ENCODE measurements at places on chromosomes 1 and 21.

GRCh38 chr1:206783506-206783905, 11.2 kb upstream of the IL10 start:
- no peak for DNase-seq

GRCh38 chr21:42092771-42093170, 21.7 kb downstream of the UMODL1 start:
- DNase-seq, result no peak

DNA sequence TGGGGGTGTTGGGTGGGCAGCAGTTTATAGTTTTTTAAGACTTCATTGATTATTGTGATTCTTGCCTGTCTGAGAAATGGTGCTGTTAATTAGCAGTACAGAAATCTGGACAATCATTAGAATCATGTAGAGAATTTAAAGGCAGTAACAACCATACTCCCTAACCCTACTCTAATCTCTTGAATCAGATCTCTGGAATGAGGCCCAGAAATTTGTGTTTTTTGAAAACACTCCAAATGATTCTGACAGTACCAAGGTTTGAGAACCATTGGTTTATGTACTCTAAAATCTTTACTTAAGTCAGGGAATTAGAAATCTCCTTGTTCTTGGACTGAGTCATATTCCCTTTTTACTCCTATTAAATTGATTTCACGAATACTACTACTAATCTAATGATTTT, 24.0 kb downstream of the FNBP1L start:
- DNase-seq, result no peak

DNA sequence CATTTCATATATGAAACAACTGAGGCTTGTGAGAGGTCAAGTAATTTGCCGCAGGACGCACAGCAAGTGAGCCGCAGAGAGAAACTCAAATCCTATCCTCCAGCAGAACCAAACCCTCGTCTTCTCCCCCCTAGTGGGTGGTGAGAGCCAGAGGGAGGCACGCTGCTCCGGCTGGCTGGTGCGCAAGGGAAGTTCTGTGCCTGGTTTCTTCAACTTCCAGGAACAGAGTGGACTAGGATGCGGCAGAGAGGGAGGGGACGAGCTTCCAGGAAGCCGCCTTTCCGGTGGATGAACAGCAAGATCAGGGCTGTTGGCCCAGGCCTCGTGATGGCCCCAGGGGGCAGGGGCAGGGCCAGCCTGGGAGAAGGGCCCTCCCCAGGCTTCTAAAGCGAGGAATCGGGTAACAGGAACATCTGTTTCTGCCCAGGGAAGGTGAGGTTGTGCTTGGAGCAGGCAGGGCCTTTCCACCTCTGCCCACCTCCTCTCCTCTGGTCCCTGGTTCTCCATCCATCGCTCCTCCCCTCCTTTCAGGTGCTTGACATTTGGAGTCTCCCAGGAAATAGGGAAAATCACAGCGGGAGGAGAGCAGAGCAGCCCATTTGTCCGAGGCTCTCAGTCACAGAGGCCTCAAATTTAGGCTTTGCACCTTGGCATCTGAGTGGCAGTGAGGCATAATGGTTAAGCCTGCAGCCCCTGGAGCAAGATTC, 16.8 kb upstream of the PDIK1L start:
- no peak for DNase-seq

DNA sequence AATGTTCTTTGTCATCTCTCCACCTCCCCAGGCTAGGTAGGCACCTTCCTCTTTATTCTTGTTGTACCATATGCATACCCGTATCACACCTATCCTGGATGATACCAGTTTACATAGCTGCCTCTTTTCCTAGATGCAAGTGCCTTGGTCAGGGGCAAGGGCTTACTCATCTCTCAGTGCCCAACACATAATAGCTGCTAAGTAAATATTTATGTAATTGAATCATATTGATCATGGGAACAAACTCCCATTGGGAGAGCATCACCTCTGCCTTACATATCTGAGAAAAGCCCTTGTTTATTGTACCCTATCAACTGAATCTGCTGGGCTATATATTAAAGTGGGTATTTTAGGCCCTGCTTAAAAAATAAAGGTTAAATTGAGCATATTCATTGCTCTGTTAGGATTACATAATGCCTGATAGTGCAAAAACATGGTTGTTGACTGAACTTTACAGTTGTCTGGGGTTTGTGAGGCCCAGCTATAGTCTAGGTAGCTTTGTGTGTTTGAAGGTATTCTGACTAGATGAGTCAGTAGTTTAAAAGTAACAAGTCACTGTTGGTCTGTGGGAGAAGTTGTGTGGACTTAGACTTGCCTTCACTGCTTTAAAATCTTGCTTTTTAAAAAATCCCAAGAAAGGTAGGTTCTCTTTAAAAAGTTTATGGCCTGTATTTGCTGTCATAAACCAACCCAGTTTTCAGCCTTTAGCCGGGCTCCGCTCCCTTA, 82.6 kb downstream of the OLFML2B start:
- DNase-seq, result peak; percentile 6

GRCh38 chr1:7526196-7526866, 244.8 kb upstream of the VAMP3 start:
- DNase-seq, result no peak

GRCh38 chr1:42034426-42034825, 115.7 kb upstream of the HIVEP3 start:
- DNase-seq, result no peak

- no peak for DNase-seq
Measured at GRCh38 chr1:181141431-181141910, 53.0 kb downstream of the IER5 start.

DNA sequence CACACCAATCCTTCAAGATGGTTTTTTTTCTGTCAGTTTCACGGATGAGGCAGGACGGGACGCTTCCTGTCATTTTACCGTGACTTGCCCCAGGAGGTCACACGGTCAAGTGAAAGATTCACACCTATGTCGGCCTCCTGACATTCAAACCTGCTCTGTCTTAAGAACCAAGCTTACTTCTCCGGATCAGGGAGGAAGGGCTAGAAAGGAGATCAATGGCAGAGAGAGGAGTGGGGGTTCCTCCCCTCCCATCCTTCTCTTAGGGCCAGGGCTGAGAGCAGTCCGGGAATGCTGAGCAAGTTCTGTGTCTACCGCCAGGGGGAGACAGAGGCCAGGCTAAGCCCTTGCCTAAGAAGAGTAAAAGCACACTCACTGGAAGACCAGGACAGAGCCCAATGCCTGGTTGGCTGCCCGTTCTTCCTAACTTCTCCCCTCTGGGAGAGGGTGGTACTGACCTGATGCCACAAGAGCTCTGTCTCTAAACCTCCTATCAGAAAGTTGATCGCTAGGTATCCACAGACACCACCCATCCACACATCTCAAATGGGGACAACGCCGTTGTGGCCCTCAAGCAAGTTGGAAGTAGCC, 1.1 kb upstream of the PPM1J start:
- DNase-seq, result peak; percentile 56

DNA sequence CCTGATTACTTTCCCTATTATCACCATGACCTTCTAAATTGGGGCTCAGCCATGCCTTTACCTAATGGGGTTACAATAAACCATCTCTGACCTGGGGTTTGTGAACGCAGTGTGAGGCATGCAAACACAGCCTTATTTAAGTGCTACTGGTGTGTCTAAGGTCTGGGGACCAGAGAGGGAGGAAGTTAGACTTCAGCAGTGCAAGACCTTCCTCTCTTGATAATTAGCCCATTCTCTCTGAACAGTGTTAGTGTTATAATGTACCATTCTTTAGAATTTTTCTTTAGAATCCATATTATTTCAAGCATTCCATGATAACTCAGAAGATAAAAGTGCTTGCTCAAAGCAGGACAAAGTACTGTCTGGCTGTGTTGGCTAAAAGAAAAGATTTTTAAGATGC, 10.5 kb upstream of the LRRC8D start:
- no peak for DNase-seq

DNA sequence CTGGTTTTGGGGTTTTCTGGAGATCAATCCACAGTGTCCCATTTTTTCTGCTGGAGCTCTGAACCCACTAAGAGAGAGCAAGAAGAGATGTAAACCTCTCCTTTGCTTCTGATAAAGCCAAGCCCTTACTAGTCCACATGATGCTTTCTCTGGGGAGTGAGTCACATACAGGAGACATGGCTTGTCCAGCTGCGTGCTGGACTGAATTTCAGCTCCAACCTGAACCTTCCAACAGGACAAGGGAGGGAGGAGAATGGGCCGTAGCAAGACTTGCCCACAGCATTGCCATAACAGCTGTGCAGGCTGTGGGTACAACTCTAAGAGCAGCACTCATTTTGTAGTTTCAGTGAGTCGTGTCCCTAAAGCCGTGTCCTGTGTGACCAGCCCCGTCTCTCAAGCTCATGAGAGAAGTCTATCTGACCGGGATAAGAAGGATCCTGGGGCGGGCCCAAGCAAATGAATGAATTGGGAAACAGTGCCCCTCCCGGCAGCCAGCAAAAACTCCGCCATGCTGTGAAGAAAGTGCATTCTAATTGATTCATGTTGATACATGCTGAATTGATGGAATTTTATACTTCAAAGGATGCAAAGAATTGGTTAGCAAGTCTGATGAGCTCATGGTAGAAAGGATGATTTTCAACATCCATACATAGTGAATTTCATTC, 195.2 kb downstream of the GABPA start:
- DNase-seq, result no peak

GRCh38 chr1:53066891-53067738, 5.1 kb downstream of the PODN start:
- DNase-seq, result no peak

DNA sequence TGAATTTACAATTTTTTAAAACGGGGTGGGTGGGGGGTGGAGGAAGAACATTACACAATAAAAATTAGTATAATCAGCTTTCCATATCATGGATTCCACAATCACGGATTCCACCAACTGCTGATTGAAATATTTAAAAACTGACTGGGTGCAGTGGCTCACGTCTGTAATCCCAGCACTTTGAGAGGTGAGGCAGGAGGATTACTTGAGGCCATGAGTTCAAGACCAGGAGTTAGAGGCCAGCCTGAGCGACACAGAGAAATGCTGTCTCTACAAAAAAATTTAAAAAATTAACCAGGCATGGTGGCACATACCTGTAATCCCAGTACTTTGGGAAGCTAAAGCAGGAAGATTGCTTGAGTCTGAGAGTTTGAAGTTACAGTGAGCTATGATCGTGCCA, 254.7 kb downstream of the ATG4C start:
- no peak for DNase-seq

DNA sequence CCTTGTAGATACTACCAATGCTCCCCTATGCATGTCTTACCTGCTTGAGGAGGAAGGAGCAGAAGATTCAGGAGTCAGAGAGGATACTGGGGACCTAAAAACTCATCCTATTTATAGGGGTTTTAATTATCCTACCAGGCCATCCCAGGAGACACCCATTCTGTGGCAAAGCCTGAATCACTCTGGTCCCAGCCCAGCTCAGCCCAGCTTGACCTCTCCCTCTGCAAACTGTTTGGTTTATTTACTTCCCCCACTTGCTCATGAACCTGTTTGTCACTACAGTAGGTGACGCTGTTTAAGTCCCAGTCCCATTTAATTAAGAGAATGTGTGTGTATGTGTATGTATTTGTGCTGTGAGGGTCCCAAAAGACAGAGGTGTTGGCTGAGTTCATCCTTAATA, at the start of gene RPTN:
Gene RPTN (minus strand): TSS at position 85 of the 400 bp plus-strand sequence. CDS start 1,339 bp downstream, outside the sequence.
- DNase-seq, result no peak

DNA sequence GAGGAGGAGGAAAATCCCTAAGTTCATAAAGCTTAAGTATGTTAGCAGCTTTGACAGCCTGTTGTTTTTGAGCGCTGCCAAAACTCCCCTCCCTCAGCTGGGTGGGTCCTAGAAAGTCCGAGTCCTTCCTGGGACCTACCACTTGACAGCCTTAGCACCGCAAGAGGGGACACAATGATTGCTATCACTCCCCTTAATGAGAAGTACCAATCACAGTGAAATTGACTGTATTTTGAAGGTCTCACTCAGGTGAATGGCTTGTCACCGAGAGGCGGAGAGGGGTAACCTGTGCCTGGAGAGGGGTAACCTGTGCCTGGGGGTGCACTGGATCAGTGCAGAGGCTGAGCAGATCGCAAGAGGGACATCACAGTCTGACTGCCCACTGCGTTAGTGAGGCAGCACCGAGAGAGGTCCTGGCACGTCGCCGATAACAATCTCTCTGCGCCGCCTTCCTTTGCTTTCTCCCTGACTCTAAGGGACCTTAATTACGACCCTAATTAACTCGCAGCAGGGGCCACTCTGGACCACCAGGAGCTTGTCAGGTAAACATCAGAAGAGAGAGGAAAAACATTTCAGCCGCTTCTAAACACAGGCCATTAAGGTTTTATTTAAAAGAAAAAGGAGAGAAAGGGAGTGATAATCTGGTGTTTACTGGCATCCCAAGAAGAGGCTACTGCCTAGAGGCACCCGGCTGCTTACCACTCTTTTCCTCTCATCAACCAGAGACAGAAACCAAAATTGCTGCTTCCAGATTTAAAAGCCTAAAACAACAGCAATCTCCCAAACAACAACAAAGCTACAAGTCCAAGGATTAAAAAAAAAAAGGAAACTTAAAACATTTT, 25.7 kb upstream of the KCNK1 start:
- DNase-seq, result no peak

DNA sequence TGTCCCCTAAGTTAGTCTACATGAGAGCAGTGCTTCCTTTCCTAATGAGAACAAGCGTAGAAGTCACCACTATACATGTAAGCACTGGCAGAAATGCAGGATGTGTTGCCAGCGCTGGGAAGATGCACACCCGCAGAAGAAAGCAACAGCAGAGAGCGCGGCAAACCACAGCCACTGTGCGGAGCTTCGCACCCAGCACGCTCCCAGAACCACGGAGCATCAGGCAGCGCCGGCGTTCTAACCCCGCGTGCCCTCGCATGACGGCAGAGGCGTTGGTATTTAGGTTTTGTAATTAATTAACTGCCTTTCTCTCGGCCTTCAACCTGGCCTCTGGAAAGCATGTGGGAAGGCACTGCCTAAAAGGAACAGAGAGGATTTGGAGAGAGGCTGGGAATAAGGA, 69.1 kb downstream of the OLIG1 start:
- no peak for DNase-seq

GRCh38 chr1:195971589-195971988, 636.7 kb downstream of the KCNT2 start:
- DNase-seq, result no peak

- DNase-seq, result peak; percentile 77
Measured at GRCh38 chr1:62325681-62326080, 6.4 kb upstream of the KANK4 start.

DNA sequence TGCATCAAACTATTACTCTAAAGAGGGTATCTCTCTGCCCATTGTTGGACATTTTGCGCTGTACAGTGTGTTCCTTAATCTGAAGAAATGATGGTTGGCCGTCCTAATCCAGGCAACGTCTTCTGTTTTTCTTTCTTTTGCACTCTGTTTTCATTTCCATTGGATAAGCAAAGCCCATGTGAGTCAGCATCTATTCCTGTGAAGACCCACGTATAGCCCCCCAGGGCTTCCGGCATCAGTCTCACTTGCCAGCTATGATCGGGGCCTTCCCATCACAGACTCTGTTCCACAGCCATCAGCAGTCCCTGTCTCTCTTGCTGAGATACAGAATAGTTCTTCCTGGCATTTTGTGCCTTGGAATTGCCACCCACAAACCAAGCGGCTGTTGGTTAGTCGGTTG, 29.2 kb upstream of the BRDT start:
- DNase-seq, result no peak

- no peak for DNase-seq
Measured at GRCh38 chr1:56081173-56081572, 498.2 kb downstream of the PLPP3 start.

GRCh38 chr21:46621457-46622182, 13.9 kb upstream of the PRMT2 start:
- no peak for DNase-seq

- DNase-seq, result peak; percentile 50
Measured at GRCh38 chr1:67760030-67760821, 73.0 kb downstream of the GNG12 start.

- DNase-seq, result no peak
Measured at GRCh38 chr1:18015719-18016118, 91.9 kb upstream of the IGSF21 start.

GRCh38 chr1:64147045-64147724, 56.2 kb upstream of the UBE2U start:
- DNase-seq, result no peak

GRCh38 chr21:38208118-38208517, 48.7 kb upstream of the KCNJ15 start:
- no peak for DNase-seq
